ENCODE measurements at places on chromosomes 2 and 18.

GRCh38 chr18:56470406-56471351 is 167.7 kb downstream of the TXNL1 start:
- no peak for DNase-seq

- no peak for DNase-seq
Measured at GRCh38 chr2:217793566-217794132, 209.1 kb downstream of the TNS1 start.

GRCh38 chr2:67900826-67901225 is 162.0 kb downstream of the C1D start:
- no peak for DNase-seq

- no peak for DNase-seq
Measured at GRCh38 chr18:25457126-25457525, 105.2 kb upstream of the ZNF521 start.

- DNase-seq: no peak
Measured at GRCh38 chr2:95276244-95276887, 2.1 kb downstream of the PROM2 start.

- no peak for DNase-seq
Measured at GRCh38 chr2:240933048-240933965, 27.2 kb downstream of the CROCC2 start.

DNA sequence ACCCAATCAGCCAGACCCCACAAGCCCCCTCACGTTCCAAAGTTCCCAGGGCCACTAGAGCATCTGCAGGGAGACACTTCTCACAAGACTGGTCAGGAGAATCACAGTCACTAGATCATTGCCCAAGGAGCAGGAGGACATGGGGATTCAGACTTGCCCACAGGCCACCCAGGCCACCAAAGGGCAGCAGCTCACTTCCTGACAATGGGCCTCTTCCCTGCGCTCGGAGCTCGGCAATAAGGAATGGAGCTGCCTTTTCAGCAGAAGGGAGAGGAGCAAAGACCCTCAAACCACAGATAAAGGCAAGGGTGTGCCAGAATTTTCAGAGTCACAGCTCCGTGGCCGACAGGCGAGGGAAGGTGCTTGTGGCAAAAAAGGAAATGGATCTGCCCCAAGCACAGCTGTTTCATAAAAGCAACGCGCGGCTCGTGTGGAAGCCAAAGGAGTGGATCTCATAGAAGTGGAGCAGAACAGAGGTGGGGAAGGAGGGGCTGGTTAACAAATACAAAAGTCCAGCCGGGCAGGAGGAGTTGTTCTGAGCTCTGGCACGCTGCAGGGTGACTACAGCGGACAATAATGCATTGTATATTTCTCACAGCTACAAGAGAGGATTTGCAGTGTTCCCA is 72.1 kb downstream of the EDAR start:
- no peak for DNase-seq

DNA sequence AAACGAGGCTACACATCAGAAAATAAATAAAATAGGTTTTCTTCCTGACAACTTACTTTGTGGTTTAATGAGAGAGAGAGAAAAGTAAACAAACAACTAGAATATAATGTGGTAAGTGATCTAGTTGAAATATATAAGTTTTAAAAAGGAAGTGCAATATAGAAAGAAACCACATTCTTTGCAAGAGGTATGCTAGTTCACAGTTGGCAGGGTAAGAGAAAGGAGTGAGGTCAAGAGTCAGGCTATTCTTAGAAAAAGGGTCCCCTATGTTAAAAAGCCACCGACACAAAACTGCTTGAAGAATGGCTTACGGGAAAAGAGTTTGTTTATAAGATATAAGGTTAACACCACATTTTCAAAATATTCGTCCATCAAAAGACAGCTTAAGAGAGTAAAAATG is 462.1 kb downstream of the ERBB4 start:
- no peak for DNase-seq

DNA sequence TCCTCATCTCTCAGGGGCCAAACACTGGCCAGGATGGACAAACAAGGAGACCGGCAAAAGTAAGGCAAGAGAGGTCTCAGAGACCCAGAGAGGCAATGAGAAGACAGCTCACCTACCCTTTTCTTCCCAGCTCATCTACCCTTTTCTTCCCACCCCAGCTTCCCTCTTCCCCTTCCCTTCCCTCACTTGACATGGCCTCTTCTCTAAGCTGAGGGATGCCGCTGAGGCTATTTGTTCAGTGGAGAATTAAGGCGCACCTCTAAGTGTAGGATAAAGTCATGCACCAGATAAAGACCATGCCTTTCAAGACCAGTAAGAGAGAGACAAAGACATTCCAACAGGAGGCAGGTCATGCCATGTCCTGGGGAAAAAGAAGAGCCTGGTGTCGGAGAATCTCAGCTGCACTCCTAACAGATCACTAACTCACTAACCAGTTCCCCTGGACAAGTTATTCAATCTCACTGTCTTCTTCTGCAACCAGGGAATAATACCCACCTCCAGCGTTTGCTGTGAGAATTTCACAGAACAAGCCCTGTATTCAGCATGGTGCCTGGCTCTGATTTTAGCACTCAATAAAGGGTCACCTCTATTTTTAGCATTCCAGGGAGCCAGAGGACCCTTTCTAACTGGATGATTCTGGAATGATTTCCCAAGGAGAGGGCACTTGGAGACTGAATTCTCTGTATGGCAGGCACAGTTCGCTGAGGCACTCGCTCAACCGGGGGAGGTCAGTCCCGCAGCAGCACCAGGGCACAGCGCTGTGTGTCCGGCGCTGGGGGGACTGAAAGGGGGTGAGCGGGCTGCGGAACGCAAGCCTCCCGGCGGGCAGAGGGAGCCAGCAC is 3.0 kb upstream of the FOSL2 start:
- DNase-seq: no peak

DNA sequence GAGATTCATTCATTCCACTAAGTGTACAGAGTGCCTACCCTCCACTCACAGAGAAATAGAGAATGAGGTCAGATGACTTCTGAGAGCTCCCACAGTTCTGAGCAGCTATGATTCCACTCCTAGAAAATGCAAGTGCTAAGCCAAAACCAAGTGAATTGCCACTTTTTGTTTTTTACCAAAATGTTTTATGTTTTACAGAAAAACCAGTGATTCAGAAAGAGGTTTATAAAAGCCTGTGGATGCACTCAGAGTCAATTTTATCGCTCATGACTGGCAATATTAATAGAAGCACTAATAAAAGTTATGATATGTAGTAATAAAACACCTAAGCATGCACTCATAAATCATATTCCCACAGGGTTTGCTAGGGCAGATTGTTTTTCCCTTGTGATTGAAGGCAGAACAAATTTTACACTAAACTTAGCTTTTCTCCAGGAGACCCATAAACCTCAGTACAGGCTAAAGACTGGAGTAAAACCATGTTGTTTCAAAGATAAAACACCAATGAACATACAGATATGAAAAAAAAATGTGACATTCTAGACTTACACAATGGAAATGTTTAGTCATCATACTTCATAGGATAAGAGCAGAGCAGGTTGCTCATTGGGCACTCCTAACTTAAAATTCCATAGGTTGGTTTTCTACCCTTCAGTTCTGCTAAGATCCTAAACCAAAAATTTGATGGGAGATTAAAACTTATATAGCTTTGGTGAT is 67.5 kb downstream of the PDK1 start:
- no peak for DNase-seq

- no peak for DNase-seq
Measured at GRCh38 chr2:20614201-20615067, 36.5 kb downstream of the HS1BP3 start.

- no peak for DNase-seq
Measured at GRCh38 chr2:150063931-150064548, 423.4 kb downstream of the RND3 start.

GRCh38 chr2:15811367-15811766 is 129.0 kb upstream of the MYCN start:
- no peak for DNase-seq

GRCh38 chr2:15241201-15241600 is 319.9 kb downstream of the NBAS start:
- DNase-seq: no peak

- DNase-seq: no peak
Measured at GRCh38 chr2:118291251-118291880, 203.1 kb downstream of the INSIG2 start.

GRCh38 chr2:141611981-141612380 is 518.8 kb downstream of the LRP1B start:
- DNase-seq: no peak

GRCh38 chr2:132593171-132593570 is 76.8 kb downstream of the LYPD1 start:
- DNase-seq: no peak

GRCh38 chr2:4792126-4792525 is 900.1 kb upstream of the SOX11 start:
- no peak for DNase-seq

DNA sequence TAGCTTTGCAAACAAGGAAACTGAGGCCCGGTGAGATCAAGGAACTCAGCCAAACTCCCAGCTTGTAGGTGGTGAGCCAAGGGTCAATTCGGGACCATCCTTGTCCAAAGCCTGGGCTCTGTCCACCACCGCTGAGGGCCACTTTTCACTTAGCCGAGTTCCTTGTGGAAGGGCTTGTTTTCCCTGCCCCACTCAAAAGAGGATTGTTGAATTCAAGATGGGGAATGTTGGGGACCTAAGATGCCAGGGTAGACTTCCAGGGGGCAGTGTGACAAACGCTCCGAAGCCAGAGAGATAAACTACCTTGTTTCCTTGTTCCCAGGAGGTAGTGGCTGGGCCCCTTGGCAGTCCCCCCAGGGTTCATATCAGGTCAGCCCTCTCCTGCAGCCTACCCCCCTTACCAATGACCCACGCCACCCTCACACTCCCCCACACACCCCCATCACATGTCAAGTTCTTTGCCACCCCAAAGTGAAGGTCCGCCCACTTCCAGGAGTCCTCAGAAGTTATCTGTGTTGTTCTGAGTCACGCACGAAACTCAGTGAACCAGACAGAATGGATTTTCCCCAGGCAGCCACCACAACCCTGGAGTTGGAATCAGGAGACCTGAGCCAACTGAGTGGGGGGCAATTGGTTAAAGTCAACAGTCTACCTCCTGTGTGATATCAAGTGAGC is 10.3 kb upstream of the ATOH8 start:
- no peak for DNase-seq

- no peak for DNase-seq
Measured at GRCh38 chr2:132732694-132733093, 62.7 kb upstream of the LYPD1 start.

- no peak for DNase-seq
Measured at GRCh38 chr2:38037757-38038621, 38.0 kb downstream of the CYP1B1 start.

DNA sequence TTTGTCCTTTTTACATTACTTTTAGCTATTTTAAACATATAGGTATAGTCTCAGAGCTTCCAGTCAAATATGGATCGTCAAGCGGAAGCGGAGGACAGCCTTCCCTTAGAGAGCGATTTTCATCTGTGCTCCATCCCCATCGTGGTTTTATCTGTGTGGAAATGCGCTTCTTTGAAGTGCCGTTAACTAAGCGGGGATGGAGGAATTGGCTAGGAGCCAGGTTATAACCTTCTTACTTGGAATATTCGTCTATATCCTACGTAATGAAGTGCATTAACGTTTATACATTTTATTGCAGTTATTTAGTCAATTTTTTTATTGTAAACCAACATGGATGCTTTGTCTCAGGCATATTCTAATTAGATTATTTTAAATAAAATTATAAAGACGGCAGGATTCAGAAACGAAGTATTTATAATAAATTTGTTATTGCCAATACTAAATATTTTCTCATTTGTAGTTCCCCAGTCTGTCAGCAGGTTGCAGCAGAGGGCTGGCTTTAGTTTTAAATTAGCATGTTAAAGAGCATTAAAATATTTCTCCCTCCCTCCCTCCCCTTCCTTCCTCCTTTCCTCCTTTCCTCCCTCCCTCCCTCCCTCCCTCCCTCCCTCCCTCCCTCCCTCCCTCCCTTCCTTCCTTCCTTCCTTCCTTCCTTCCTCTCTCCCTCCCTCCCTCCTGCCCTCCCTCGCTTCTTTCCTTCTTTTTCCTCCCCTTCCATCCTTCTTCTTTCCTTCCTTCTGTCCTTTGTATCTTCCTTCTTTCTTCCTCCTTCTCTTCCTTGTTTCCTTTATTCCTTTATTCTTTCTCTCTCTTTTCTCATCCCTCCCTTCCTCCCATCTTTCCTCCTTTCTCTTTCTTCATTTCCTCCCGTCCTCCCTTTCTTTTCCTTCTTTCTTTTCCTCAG is 80.6 kb upstream of the DOCK10 start:
- peak; percentile 38 for DNase-seq

DNA sequence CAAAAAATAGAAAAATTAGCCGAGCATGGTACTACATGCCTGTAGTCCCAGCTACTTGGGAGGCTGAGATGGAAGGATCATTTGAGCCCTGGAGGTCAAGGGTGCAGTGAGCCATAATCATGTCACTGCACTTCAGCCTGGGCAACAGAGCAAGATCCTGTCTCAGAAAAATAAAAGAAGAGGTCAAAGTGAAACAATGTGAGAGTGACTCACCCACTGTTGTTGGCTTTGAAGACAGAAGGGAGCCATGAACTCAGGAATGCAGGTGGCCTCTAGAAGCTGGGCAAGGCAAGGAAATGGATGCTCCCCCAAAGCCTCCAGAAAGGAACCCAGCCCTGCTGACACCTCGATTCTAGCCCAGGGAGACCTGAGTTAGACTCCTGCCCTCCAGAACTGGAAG is 3.7 kb upstream of the TMEM214 start:
- DNase-seq: no peak

DNA sequence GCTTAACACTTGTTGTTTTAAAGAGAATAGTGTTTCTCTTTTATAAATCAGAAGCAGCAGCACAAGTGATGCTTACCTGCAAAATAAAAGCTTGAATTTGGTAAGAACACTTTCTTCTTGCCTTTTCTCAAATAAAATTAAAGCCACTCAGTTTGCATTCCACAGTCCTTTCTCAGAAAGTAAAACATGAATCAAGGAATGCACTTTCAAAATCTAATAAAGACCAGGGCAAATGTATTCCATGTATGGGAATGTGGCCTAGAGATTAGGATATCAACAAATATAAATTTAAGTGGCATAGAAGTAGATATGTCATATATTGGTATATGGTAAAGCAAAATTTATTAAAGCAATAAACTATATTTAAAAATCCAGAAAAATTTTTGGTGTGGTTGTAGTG is 352.8 kb downstream of the THSD7B start:
- no peak for DNase-seq

GRCh38 chr2:217338306-217338916 is 478.5 kb upstream of the TNP1 start:
- no peak for DNase-seq

- DNase-seq: no peak
Measured at GRCh38 chr2:186135686-186136085, 350.4 kb upstream of the ZC3H15 start.

DNA sequence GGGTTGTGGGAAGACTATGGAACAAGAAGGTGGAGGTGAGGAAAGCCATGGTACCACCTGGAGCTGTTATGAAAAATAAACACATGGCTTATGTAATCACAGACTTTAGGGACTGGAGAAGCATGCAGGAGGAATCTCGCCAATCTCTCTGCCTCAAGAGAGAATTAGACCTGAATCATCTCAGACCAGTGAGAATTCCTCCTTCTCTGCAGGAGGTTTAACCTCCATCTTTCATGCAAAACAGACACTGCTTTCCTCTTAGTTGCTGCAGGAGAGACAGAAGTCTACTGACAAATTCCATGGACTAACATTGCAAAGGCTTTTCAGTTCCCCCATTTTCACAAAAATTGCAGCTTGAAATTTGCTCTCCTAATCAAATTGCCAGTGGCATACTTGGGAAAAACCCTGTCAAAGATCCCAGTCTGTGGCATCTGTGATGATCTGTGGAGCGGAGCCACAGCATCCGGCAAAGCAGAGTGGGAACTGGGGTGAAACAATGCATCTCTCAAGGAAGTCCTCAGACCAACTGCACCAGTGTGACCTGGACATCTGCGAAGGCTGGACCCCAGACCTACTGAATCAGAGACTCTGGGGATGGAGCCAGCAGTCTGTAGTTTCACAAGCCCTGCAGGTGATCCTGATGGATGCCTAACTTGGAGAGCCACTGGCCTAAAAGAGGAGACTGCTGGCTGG is 28.6 kb upstream of the NCKAP5 start:
- no peak for DNase-seq

All from CD4-positive, alpha-beta T cell treated with Interleukin-17A for 4 hours (primary cell).